Stomach (tissue), 19 donors: ENCODE measurements at places on chromosomes 13 and 19.

- no peaks in the 10 kb centered on the region for H3K4me1 ChIP-seq
- H3K27ac ChIP-seq = no peak overlapping the region
- no peaks in the 10 kb centered on the region for H3K36me3 ChIP-seq
- no peak for DNase-seq
- H3K4me3 ChIP-seq = no peak overlapping the region
Observed at GRCh38 chr13:34356686-34357434, 538.9 kb downstream of the RFC3 start.

- DNase-seq = no peak
- no peak overlapping the region for H3K4me3 ChIP-seq
- peaks cover 13% of the 10 kb centered on the region for H3K36me3 ChIP-seq
- H3K4me1 ChIP-seq = peaks cover 90% of the 10 kb centered on the region
- H3K27me3 ChIP-seq = no peaks in the 10 kb centered on the region
Observed at GRCh38 chr19:5974721-5975387, 3.1 kb downstream of the RANBP3 start.

GRCh38 chr19:18634612-18635297 lies 2.1 kb upstream of the KLHL26 start:
- no peaks in the 10 kb centered on the region for H3K27me3 ChIP-seq
- no peak overlapping the region for H3K27ac ChIP-seq
- no peaks in the 10 kb centered on the region for H3K36me3 ChIP-seq
- no peak for DNase-seq

DNA sequence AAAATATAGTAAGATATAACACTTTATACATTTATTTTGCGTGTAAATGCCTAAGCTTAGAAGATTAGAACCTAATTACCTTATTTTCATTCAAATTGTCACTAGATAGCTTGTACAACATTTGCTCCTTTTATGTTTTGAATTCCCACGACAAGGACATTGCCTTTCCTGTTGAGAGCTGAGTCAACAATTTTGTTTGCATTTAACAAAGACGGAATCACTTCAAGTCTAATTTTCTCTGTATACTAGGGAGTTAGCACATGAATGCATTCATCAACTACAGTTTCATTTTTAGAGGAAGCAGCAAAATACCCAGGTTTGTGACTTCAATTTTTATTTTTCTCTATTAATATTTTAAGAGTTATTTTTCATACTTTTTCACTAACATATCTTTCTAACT lies 48.7 kb upstream of the PCCA start:
- H3K27ac ChIP-seq = no peak overlapping the region
- H3K36me3 ChIP-seq = no peaks in the 10 kb centered on the region
- no peak for DNase-seq
- no peaks in the 10 kb centered on the region for H3K27me3 ChIP-seq
- peaks cover 6% of the 10 kb centered on the region for H3K4me1 ChIP-seq

GRCh38 chr13:29581666-29582065 lies 13.8 kb downstream of the SLC7A1 start:
- no peak overlapping the region for H3K4me3 ChIP-seq
- H3K36me3 ChIP-seq = no peaks in the 10 kb centered on the region
- no peak overlapping the region for H3K27ac ChIP-seq
- no peak for DNase-seq
- peaks cover 21% of the 10 kb centered on the region for H3K4me1 ChIP-seq

DNA sequence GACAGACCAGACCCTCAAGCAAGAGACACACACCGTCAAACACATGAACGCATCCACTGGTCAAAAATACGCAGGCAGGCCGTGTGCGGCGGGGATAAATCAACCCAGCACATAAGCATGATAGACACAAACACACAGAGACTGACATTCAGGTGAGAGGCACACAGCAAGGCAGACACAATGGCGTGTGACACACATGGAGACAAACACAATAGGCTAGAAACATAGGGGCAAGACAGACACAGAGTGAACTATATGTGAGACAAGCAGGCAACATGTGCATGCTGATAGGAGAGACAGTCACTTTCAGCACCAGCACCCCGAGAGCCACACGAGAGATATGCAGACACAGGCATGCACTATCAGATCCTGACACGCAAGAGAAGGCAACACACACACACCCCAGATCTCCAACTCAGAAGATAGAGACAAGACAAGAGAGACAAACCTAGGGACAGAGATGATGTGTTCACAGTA lies 6.9 kb upstream of the JUNB start:
- DNase-seq = no peak
- H3K4me3 ChIP-seq = no peak overlapping the region
- H3K27me3 ChIP-seq = no peaks in the 10 kb centered on the region
- peak overlapping the region; percentile 100 for H3K27ac ChIP-seq

DNA sequence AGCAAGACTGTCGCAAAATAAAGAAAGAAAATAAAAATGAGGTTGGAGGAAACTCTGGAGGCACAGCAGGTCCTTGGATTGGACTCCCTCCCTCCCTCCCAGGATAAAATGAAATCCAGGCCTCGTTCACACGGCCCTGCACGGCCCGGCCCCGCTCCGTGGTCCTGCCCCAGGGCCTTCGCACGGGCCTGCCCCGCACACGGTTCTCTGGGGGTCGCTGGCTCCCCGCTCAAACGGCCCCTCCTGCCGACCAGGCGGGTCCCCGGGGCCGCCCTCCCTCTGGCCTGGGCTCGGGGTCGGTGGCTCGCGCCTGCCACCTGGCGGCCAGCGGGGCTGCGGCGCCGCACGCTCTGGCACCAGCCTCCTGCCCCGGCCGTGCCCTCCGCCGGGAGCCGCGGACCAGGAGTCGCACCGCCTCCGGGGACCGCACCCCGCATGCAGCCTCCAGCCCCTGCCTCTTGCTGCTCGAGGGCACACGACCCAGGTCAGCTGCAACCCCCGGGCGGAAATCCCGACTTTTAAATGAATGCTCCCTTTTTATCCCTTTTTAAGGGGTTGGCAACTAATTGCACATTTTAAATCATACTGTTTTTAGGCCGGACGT lies 1.5 kb upstream of the WDR18 start:
- H3K27me3 ChIP-seq = no peaks in the 10 kb centered on the region
- H3K4me1 ChIP-seq = peaks cover 41% of the 10 kb centered on the region
- peak overlapping the region; percentile 28 for H3K27ac ChIP-seq
- peaks cover 20% of the 10 kb centered on the region for H3K36me3 ChIP-seq

GRCh38 chr19:38268539-38268938 lies 4.2 kb downstream of the SPINT2 start:
- H3K36me3 ChIP-seq = no peaks in the 10 kb centered on the region
- DNase-seq = no peak
- H3K27ac ChIP-seq = peak overlapping the region; percentile 84
- no peak overlapping the region for H3K4me3 ChIP-seq
- H3K27me3 ChIP-seq = no peaks in the 10 kb centered on the region

DNA sequence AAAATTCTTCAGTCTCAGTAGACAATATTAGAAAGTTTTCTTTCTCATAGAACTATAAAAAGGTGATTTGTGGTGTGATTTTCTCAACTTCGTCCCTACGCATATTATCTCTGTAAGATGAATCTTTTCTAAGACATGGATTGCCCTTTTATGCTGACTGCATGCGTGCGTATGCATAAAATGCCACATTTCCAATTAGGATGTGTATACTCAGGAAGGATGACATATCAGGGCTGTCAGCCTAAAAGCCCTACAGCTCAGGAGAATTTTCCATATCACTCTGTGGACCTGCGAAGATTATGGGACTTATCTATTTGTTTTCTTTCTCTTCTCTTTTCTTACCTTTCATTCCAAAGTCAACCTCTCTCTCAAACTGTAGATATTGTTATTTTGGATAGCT lies 166.5 kb upstream of the GPC6 start:
- H3K36me3 ChIP-seq = no peaks in the 10 kb centered on the region
- H3K27ac ChIP-seq = no peak overlapping the region
- no peak for DNase-seq
- no peaks in the 10 kb centered on the region for H3K27me3 ChIP-seq

DNA sequence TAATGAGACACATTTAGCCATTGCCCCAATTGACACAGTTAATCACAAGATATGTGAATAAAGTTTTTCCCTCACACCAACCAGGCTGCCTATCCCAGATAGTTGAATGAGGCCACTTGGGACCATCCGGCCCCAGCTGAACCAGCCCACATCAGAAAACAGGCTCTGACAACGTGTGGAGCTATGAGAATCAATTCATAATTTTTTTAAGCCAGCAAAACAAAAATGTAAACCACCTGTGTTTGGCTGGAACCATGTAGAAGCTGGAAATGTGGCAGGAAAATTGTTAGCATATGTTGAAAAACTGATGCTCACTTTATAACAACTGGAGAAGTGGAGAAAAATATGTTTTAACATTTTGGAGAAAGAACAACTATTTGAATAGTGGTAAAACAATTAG lies 1161.3 kb downstream of the SLITRK1 start:
- H3K4me1 ChIP-seq = no peaks in the 10 kb centered on the region
- H3K4me3 ChIP-seq = no peak overlapping the region
- H3K36me3 ChIP-seq = no peaks in the 10 kb centered on the region

DNA sequence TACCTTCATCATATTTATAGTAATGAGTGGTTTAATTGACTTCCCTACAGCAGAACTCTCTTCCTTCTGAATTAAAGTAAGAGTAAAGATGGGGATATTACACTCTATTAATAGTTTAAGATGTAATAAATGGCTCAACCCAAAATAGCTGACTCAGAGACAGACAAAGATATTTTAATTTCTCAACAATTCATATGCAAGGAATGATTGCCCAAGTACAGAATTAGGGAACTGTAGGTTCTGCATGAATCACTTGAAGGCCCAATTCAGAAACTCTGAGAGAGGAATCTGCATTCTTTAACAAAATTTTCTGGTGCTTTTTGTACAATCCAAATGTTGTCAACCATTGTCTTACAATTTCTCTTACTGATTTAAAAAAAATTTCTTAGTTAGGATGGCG lies 42.9 kb upstream of the PCDH9 start:
- H3K27me3 ChIP-seq = no peaks in the 10 kb centered on the region
- no peak for DNase-seq
- H3K36me3 ChIP-seq = no peaks in the 10 kb centered on the region
- no peak overlapping the region for H3K4me3 ChIP-seq
- no peak overlapping the region for H3K27ac ChIP-seq

GRCh38 chr19:50695251-50696093 lies 24.1 kb downstream of the SHANK1 start:
- peaks cover 7% of the 10 kb centered on the region for H3K4me1 ChIP-seq
- H3K27ac ChIP-seq = no peak overlapping the region
- H3K36me3 ChIP-seq = no peaks in the 10 kb centered on the region

DNA sequence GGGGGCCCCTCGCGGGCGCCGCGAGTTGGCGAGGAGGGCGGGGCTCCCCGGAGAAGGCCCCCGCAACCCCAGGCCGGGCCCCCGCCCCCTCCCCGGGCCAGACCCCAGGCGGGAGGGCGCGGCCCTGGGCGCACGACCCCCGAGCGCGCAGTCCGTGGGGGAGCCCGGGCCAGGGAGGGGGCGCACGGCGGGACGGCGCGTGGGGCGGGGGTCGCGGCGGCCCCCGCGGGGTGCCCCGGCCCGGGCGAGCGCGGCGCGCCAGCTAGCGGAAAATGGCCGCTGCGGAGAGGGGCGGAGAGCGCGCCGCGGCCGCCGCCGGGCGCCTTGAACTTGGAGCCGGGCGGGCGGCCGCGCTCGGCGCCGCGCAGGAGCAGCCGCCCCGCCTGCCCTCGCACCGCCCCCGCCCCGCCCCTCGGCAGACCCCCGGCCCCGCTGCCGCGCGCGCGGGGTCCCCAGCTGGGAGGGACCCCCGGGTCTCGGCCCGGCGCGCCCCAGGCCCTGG lies 6.4 kb upstream of the NFIC start:
- peak overlapping the region; percentile 100 for H3K27ac ChIP-seq
- no peak for DNase-seq
- H3K36me3 ChIP-seq = no peaks in the 10 kb centered on the region
- no peaks in the 10 kb centered on the region for H3K27me3 ChIP-seq

DNA sequence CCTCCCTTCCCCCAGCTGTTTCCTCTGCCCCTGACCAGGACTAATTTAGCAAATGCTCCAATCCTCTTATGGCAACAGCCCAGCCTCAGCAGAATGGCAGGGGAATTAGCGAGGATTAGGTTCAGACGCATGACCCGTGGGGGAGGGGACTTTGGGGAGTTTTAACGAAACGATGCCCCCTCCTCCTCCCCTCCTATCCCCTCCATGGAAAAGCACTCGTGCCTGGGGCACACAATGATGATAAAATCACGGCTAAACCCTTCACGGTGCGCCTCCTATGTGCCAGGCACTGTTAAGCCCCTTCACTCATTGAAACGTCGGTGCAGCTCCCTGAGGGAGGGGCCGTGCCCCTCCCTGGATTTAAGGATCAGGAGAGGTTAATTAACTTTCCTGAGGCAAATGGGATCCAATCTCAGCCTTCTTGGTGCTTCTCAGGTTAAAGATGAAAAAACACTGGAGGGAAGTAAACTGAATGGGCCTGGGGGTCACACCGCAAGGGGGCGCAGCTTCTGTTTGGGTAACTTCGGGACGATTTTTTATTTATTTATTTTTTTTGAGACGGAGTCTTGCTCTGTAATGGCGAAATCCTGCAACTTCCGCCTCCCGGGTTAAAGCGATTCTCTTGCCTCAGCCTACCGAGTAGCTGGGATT lies 10.1 kb upstream of the TPRX2 start:
- no peak overlapping the region for H3K4me3 ChIP-seq
- peaks cover 13% of the 10 kb centered on the region for H3K4me1 ChIP-seq
- no peak overlapping the region for H3K27ac ChIP-seq
- no peak for DNase-seq

DNA sequence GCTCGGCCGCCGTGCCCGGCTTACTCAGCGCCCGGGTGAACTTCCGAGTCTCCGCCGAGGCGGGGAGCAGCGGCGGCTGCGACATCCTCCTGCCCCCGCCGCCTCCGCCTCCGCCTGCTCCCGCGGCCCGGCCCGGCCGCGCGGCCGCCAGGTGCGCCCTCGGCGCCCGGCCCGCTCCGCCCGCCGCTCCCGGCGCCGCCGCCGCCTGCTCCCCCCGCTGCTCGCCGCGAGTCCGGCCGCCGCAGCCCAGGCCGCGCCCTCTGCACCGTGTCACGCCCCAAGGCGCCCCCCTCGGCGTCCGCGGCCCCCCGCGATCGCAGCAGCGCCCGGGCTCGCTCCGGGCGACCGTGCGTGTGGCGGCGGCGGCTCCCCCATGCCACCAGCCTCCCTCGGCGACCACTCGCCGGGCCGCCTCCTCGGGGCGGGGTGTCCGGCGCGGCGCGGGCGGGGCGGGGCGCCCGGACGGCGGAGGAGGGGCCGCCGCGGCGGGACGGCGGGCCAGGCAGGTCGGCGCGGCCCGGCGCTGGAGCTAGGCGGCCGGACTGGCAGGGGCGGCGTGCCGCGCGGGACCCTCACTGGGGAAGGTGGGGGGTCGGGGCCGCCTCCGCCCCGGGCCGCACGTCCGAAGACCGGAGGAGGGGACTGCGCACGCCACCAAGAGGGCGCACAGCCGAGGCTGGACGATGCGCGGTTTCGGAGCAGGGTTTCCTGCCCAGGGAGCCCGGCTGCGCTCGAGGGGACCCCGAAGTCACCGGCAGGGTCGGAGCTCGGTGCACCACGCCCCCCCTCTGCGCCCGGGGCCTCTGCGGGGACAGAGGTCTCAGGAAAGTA lies 108.6 kb upstream of the DOCK9 start:
- H3K4me3 ChIP-seq = peak overlapping the region; percentile 81
- H3K27me3 ChIP-seq = no peaks in the 10 kb centered on the region
- H3K36me3 ChIP-seq = no peaks in the 10 kb centered on the region
- peak; percentile 62 for DNase-seq
- H3K4me1 ChIP-seq = peaks cover 33% of the 10 kb centered on the region

GRCh38 chr13:79870766-79871165 lies 389.8 kb downstream of the NDFIP2 start:
- no peaks in the 10 kb centered on the region for H3K36me3 ChIP-seq
- DNase-seq = no peak
- no peak overlapping the region for H3K27ac ChIP-seq
- no peaks in the 10 kb centered on the region for H3K4me1 ChIP-seq
- H3K27me3 ChIP-seq = no peaks in the 10 kb centered on the region
- H3K4me3 ChIP-seq = no peak overlapping the region

- H3K27ac ChIP-seq = no peak overlapping the region
- peaks cover 22% of the 10 kb centered on the region for H3K36me3 ChIP-seq
- H3K27me3 ChIP-seq = no peaks in the 10 kb centered on the region
- peak overlapping the region; percentile 79 for H3K4me3 ChIP-seq
- DNase-seq = no peak
Observed at GRCh38 chr19:16113727-16114126, 2.0 kb downstream of the RAB8A start.
